ENCODE measurements at places on chromosomes 2 and 18.

DNA sequence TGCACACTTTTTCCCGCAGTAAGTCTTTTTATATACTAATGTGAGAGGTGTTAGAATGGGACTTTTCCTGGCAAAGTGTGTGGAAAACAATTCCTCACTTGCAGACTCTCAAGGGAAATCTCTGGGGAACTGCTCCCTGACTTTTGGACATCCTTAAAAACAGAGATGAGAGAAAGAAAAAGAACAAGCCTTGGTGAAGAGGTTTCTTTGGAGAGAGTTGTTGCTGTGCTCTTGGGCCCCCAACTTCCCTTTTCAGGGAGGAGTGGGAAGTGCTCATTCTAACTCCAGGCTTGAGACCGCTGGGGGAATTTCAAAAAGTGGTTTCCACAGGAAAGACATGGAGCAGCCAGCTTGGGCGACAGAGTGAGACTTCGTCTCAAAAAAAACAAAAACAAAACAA is 142.6 kb upstream of the SPRED2 start:
- no peak for DNase-seq

GRCh38 chr18:6792391-6792790 is 62.9 kb downstream of the ARHGAP28 start:
- DNase-seq: no peak

DNA sequence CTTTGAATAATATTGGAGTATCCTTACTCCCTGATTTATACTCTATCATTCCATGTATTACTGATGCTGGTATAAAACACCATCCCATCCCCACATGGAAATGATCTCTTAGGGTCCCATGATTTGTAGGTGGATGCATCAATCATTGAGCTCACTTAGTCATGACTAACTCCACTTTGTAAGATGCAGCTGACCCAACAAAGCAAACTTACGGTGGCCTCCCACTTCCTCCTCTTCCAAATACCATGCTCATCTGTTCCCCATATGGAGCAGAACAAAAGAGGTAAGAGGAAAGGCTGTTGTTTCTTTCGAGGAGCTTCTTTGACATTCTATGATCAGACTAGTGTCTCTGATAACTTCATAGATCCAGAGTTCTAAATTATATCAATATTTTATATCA is 640.2 kb upstream of the SLC39A10 start:
- DNase-seq: no peak

GRCh38 chr2:203718087-203718486 is 11.6 kb downstream of the CD28 start:
- peak; percentile 96 for DNase-seq

DNA sequence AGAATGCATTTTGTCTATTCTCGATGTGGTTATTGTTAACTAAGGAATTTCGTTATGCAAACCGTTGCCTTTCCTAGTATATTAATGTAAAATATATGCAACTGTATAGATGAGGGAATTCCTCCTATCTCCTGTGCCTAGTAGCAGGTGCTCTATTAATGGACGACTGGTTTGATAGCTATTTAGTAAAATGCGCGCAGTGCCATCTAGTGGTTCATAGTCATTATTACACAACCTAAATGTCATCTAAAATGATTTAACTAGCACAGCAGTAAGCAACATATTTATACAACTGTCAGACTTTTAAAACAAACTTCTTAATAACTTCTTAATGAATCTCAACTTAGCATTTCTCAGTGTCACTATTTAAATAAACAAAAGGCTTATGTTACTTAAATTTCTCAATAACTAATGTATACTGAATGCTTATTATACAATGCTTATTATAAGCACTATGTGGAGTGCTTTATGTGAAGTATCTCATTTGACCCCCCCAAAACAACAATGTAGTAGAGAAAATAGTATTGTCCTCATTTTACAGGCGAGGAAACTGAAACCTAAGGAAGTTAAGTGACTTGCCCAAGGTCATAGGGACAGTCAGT is 77.9 kb downstream of the DTNA start:
- peak; percentile 79 for DNase-seq

- DNase-seq: no peak
Measured at GRCh38 chr18:25658476-25658875, 306.5 kb upstream of the ZNF521 start.

DNA sequence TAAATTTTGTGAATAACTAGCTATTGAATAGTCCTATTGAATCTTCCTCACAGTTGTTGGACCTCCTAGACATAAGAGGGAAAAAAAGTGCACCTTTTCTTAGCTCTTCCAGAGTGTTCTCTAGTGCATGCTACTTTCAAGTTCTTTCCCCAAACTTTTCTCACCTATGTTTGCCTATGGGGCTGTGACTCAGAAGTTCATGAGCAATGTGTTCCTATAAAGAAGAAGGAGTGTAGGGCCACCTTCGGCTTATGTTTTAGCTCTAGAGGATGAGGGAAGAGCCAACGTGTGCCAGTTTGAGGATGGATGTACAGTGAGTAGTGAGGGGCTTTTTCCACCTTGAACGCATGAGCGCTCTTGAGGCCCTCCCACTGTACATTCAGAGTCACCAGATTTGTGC is 27.0 kb upstream of the HNMT start:
- no peak for DNase-seq

DNA sequence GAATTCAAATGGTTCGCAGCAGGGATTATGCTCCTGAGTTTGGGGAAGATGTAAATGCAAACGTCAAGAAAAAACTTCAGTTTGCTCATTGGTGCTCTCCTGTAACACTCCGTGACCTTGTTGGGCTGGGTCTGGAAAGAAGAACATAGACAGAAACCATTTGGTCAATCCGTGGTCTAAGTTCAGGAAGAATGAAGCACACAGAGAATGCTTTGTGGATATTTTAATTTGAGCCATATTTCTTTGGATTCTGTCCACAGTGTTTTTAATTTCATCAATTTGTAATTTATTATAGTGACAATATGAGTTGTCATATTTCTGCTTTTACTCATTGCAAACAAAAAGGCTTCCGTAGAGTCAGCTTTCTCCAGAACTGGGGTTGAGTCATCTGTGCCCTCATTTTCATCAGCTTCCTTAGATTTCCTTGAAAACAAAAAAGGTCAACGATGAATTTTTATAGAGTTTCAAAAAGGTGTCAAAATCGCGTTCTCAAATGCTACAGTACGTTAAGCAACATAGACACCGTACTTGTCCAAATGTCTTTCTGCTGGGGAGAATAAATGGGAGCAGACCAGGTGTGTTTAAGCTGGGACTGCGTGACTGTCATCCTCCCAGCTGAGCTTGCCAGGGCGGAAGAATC is 606.4 kb downstream of the RNF144A start:
- DNase-seq: no peak

GRCh38 chr2:145305889-145306288 is 786.0 kb upstream of the ZEB2 start:
- DNase-seq: no peak

DNA sequence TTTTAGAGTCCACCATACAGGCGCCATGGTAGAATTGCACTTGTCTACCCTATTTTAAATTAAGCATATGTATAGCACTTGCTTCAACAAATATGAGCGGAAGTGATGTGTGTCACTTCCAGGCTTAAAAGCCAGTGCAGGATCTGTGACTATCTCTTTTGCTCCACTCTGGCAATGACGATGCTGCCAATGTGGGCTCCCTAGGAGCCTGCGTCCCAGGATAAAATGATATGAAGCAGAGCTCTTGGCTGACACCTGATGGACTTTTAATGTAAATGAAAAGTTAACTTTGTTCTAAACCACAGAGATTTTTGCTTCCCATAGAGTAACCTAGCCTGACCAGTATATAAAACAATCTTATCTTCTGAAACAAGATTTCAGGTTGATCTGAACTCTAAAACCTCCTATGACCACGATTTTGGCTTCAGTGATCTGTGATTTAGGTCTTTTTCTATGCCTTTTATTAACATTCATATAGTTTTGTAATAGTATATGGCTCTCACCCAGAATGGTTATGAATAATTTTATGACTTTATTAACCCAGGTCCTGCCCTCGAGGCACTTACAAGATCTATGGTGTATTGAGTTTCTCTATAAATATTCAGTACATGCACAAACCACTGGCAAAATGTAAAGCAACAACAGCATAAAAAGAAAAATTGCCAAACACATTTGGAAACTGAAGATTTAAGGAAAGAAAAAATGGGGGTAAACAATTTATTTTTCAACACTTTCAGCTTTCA is 422.5 kb upstream of the PIK3C3 start:
- DNase-seq: peak; percentile 5

- no peak for DNase-seq
Measured at GRCh38 chr2:18971628-18972027, 382.3 kb upstream of the NT5C1B start.

GRCh38 chr2:162385536-162385935 is 41.6 kb downstream of the GCA start:
- no peak for DNase-seq

DNA sequence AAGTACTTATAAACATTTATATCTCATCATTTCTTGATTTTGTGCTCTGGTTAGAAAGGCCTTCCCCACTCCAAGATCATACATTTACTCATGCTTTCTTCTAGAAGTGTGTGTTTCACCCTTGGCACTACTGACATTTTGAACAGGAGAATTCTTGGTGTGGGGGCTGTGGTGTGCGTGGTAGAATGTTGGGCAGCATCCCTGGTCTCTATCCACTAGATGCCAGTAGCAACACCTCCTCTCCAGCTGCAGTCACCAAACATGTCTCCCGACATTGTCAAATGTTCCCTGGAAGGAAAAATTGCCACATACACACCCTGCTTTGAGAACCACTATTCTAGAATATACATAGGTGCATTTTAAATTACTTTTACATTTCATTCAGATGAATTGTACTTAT is 8.7 kb upstream of the TGIF1 start:
- peak; percentile 75 for DNase-seq

DNA sequence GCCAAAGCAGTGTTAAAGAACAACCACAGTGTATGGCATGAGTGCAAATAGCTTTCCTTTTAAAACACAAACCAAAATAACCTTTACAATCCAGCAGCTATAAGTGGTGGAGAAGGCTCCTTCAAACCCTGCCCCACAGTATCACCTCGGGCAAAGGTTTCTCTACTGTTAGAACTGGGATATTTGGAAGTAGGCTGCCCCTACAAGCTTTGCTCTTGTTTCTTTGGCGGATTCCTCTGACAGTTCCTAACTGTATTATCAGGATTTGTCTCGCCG is 214.8 kb downstream of the ZNF521 start:
- DNase-seq: no peak

- DNase-seq: no peak
Measured at GRCh38 chr2:25250331-25251070, 82.1 kb upstream of the POMC start.

DNA sequence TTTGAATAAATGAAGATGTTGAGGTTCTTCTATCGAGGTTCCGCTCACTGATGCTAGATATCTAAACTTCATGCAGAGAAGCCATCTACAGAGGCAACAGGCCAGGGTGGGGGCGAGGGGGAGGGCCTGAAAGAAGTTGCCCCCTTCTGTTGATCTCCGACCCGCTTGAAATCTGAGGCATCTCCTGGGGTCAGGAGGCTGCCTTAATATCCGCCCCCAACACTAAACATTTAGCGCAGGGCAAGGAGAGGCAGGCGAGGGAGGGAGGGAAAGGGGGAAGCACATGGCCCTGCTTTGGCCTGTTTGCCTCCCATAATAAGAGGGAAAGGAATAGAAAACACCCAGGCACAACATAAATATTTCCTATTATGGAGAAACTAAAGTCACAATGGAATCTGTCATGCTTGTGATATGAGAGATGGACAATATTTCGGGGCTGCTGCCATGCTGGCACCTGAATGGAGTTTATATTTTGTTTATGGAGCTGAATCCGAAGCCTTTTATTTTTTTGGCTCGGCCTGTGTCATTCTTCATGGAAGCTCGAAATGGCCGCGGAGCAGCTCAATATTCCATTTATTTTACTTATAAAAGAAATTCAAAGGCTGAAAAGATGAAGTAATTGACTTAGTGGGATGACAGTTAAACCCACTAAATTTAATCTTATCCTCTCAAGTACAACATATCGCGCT is 221.1 kb downstream of the INSIG2 start:
- peak; percentile 3 for DNase-seq

- DNase-seq: no peak
Measured at GRCh38 chr18:46247942-46248341, 143.8 kb downstream of the HAUS1 start.

- peak; percentile 59 for DNase-seq
Measured at GRCh38 chr2:27407798-27408491, 1.4 kb downstream of the PPM1G start.

GRCh38 chr2:101063352-101064124 is 61.4 kb downstream of the RPL31 start:
- no peak for DNase-seq

- peak; percentile 20 for DNase-seq
Measured at GRCh38 chr2:165795011-165795410, 964 bp upstream of the GALNT3 start.

DNA sequence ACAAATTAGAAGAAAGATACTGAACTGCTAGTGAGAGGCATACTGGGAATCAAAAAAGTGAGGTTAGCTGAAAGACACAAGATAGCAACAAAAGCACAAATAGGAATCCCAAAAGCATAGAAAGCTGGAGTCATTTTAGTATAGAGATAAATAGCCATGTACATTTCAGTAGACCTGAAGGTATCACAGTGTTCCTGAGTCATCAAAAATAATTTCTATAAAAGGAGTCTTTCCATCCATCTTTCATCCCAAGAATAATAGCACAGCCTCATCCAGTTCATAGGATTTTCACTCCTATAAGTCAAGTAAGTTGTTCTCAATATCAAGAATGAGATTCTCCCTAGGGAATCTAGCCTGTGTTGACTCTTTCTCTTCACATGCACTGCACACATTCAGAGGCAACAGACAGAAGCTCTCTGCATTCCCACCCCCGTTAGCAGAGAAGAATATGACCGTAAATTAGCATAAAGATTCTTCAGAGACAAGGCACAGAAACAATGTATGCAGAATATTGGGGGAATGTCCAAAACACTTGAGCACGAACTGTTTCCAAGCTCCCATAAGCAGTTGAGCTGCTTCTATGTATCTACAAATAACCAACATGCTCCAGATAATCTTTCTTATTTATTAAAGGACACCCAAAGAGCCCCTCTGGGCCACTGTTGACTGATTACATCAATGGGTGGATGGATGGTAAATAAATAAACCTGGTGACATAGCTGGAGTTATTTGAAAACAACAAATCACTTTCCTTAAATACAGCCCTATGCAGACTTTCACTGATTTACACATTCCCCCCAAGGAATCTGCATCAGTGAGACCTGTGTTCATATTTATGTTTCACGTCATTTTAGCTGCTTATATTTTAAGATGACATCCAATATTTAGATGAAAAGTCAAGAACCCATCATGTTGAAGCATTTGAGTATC is 174.5 kb upstream of the PKDCC start:
- no peak for DNase-seq

DNA sequence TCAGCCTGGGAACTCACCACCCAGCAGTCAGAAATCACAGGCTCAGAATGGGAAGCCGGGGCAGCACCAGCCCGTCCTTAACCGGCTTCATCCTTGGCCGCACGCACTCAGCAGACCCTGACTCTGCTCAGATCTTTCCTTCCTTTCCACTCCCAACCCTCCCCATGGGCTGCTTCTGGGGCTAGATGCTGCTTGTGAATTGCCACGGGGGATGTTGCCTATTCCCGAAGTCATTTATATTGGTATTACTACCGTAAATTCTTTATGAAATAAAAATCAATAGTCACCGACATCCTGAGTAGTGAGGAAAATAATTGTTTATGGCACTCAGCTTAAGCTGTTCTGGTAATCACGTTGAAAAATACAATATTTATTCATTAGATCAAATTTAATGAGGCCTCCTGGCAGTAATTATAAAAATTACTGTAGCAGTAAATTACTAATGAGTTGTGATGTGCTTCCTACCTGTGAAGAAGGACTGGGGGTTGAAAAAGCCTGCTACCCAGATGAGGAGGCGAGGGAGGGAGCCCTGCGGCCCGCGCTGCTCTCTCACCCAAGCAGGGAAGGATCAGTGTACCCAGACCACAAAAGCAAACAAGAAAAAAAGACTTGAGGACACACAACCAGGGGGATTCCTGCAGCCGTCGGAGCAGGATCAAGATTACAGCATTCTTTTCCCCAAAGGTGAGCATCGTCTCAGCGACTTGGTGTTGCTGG is 31.5 kb downstream of the CDCA7 start:
- DNase-seq: no peak

Measured in hematopoietic multipotent progenitor cell treated with erythropoietin and hydrocortisone succinate and interleukin-3 and kit ligand, for 4 days (in vitro differentiated cells).